Hepatocyte (in vitro differentiated cells): ENCODE measurements at places on chromosomes 1 and 21. TPM values are rescaled to one million over a fixed set of nuclear protein-coding genes. Genes with fewer than 3 reads are reported as not detected.
A peak's percentile ranks its signal among the peaks of the same experiment; 100 is the strongest.

The CD48 gene
- 0.30 and 0.68 TPM in 2 replicates for total RNA-seq

The OR2T29 gene
- total RNA-seq: not detected in 2 replicates

The ADORA1 gene
- 2.3 and 2.4 TPM in 2 replicates for total RNA-seq

The MRAP gene
- total RNA-seq: 0.24 and 0.33 TPM in 2 replicates

The GPR153 gene
- 6.9 and 9.1 TPM in 2 replicates for total RNA-seq

The WDR64 gene
- 0.07 TPM in 1 of 2 replicates, not detected in the other for total RNA-seq

The TNFRSF9 gene
- total RNA-seq: 0.20 and 1.2 TPM in 2 replicates

The CLEC20A gene
- not detected in 2 replicates for total RNA-seq

The RGS18 gene
- total RNA-seq: 0.13 TPM in 1 of 2 replicates, not detected in the other

The REN gene
- total RNA-seq: 15.4 and 16.2 TPM in 2 replicates

- no peaks in the 10 kb centered on the region for H3K36me3 ChIP-seq
- peaks cover 47% of the 10 kb centered on the region for H3K4me1 ChIP-seq
- H3K27me3 ChIP-seq: peaks cover 34% of the 10 kb centered on the region
- no peak for DNase-seq
Observed at GRCh38 chr1:41383094-41383852, 22.0 kb downstream of the FOXO6 start.

DNA sequence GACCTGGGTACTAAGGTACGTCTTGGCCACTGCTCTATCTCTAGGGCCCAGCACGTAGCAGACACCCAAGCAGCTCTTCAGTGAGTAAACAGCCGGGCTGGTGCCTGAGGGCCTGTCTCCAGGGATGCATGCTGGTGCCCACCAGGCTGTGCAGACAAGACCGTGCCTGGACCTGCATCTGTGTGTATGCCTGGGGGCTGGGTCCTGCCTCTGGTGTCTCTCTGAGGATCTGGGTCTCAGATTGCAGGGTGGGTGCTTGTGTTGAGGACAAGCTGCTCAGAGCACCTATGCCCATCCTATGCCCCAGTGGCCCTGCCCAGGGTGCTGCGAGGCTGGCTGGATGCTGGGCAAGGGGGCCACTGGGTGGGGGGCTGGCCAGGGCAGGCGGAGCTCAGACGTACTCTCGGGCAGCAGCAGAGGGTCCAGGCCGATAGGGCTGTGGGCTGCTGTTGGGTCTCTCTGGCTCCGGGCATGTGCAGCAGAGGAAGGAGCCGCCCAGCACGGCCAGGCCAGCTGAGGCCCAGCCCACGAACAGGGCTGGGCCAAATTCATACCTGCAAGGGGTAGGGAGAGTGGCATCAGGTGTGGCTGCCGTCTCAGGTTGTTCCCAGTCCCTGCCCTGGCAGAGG is 4.4 kb downstream of the CLDN19 start:
- no peaks in the 10 kb centered on the region for H3K36me3 ChIP-seq
- no peaks in the 10 kb centered on the region for H3K27me3 ChIP-seq
- no peak overlapping the region for H3K4me3 ChIP-seq
- peaks cover 29% of the 10 kb centered on the region for H3K4me1 ChIP-seq
- H3K27ac ChIP-seq: no peak overlapping the region

- H3K36me3 ChIP-seq: no peaks in the 10 kb centered on the region
- H3K4me3 ChIP-seq: no peak overlapping the region
- no peaks in the 10 kb centered on the region for H3K27me3 ChIP-seq
- peak overlapping the region; percentile 57 for H3K27ac ChIP-seq
- DNase-seq: no peak
- peaks cover 37% of the 10 kb centered on the region for H3K4me1 ChIP-seq
Observed at GRCh38 chr1:94739521-94740061, 80.6 kb upstream of the SLC44A3 start.

DNA sequence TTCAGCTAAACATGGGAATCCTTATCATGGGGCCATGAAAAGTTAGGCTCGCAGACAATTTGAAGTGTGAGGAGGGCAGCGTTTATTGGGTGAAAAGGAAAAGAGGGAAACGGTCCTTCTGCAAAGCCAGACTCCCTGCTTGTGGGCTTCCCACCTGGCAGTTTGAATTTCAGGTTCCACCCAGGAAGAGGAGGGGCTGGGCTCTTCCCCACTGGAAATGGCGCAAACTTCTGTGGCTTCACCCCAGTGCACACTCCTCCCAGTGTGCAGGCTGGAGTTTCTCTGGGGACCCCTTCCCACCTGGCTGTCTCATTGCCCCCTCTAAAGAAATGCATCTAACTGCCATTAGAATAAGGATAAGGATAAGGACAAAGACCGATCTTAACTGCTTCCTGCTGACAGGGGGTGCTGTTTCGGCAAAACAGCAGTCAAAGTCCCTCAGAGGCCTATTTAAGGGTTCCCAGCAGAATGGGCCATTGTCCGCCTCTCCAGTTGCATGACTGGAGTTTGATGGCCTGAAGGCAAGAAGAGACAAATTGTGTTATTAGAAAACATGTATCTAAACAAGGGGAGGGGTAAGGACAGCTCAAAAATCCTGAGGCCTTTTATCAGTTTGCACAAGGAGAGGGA is 20.4 kb downstream of the AIM2 start:
- H3K27ac ChIP-seq: no peak overlapping the region
- H3K4me3 ChIP-seq: no peak overlapping the region
- no peaks in the 10 kb centered on the region for H3K4me1 ChIP-seq
- H3K27me3 ChIP-seq: no peaks in the 10 kb centered on the region
- no peak for DNase-seq

GRCh38 chr1:214205053-214205452 is 75.9 kb upstream of the SMYD2 start:
- H3K4me3 ChIP-seq: no peak overlapping the region
- H3K4me1 ChIP-seq: no peaks in the 10 kb centered on the region
- H3K27me3 ChIP-seq: peaks cover 6% of the 10 kb centered on the region
- no peaks in the 10 kb centered on the region for H3K36me3 ChIP-seq

GRCh38 chr21:46268371-46268770 is 17.0 kb downstream of the MCM3AP start:
- H3K4me1 ChIP-seq: no peaks in the 10 kb centered on the region
- no peak overlapping the region for H3K27ac ChIP-seq
- H3K27me3 ChIP-seq: no peaks in the 10 kb centered on the region

GRCh38 chr1:42849944-42850343 is 3.5 kb downstream of the ZNF691 start:
- H3K27ac ChIP-seq: no peak overlapping the region

DNA sequence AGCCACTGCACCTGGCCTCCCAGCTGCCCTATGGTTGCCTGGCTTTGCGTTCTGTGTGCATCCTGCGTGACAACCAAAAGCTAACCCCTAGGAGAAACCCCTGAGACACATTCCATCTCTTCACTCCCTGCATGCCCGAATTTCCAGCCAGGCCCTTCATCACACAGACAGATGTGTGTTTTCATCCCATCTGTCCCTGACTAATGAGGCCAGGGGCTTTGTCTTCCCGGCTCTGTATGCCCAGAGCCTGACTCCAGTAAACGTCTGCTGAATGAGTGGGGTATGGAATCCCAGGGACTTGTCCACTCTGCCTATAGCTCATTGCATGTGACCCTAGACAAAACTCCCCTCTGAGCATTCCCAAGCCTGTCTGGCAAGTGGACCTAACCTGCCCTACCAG is 9.6 kb downstream of the ESPN start:
- H3K4me1 ChIP-seq: no peaks in the 10 kb centered on the region
- peaks cover 4% of the 10 kb centered on the region for H3K27me3 ChIP-seq
- no peaks in the 10 kb centered on the region for H3K36me3 ChIP-seq
- H3K27ac ChIP-seq: no peak overlapping the region

DNA sequence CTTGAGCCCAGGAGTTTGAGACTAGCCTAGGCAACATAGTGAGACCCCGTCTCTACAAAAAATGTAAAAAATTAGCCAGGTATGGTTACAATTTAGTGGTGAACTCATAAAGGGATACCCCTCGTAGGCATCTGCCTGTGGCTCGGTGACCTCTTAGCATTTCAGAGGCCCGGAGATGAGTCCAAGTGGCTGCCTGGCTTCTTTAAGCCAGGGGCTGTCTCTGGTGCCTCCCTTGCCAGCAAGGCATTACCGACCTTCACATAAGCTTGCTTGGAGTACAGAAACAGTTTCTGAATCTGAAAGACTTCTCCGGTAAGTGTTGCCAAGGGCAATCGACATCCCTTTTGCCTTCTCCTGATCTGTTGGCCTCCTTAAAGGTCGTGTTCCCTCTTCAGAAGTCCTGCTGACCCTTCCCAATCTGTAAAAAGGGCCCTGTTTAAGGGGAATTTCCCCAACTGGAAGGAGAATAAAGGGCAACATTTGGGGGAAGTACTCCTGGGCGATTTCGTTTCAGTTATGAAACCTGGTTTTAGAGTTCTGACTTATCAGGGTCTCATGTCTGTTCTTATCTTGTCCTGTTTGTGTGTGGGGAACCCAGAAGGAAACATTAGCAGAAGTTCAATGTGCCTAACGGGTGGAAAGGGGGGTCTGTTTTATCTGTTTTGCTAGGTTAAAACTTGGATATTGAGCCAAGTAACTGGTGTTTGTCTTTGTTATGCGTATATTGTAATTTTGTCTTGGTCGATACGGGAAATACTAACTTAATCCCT is 32.9 kb downstream of the KIFAP3 start:
- H3K27me3 ChIP-seq: no peaks in the 10 kb centered on the region
- no peaks in the 10 kb centered on the region for H3K4me1 ChIP-seq
- H3K36me3 ChIP-seq: no peaks in the 10 kb centered on the region
- H3K4me3 ChIP-seq: no peak overlapping the region

DNA sequence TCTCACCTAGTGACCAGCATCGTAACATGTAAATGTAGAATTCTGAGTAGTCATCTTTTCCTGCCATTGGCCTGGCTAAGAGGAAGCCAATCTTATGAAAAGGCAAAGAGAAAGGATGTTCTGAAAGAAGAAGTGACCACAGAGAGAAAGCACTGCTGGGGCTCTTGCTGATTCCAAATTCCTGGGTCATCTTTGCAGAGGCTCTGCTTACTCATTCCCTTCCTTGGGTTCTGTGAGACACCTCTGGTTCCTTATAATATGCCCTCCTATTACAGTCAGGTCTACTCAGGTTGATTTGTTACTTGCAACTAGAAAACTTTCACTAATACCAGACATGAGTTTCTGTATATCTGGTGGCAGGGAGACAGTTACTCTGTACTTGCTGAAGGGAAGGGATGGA is 198.8 kb upstream of the C8B start:
- H3K4me3 ChIP-seq: no peak overlapping the region
- H3K4me1 ChIP-seq: peaks cover 2% of the 10 kb centered on the region
- DNase-seq: no peak
- no peak overlapping the region for H3K27ac ChIP-seq
- no peaks in the 10 kb centered on the region for H3K36me3 ChIP-seq

- H3K4me3 ChIP-seq: no peak overlapping the region
- H3K27ac ChIP-seq: no peak overlapping the region
- H3K27me3 ChIP-seq: no peaks in the 10 kb centered on the region
- H3K36me3 ChIP-seq: no peaks in the 10 kb centered on the region
Observed at GRCh38 chr1:235416662-235417049, 49.4 kb downstream of the TBCE start.

DNA sequence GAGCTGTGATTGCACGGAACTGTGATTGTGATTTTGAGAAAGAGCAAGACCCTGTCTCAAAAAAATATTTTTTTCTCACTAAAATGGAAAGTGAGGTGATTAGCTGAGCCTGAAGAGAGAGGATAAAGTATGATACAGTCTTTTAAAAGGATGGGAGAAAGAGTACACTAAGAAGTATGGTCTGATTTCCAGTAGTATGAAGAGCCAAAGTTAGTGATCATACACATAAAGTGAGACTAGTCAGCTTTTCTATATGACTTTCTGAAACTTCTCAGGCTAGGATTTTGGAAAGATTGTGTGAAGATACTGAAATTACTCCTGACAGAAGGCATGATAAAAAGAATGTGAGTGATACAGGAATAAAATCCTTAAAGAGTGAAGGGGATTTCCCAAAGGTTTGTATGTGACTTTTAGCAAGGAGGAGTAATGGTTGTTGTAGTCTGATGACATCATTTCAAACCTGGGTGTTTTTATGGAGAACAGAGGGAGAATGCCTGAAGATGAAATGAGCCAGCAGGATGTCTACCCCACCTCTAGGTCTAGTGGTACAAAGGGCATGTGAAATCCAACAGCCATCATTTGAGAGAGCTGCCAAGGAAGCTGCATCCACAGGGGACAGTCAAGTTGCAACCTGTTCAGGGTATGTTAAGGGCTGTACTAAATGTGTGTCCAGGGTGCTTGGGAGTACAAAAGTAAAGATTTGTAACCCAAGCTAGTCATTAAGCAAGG is 157.7 kb downstream of the PIK3R3 start:
- no peaks in the 10 kb centered on the region for H3K27me3 ChIP-seq
- no peaks in the 10 kb centered on the region for H3K36me3 ChIP-seq
- DNase-seq: peak; percentile 39
- peaks cover 5% of the 10 kb centered on the region for H3K4me1 ChIP-seq
- peak overlapping the region; percentile 85 for H3K27ac ChIP-seq
- H3K4me3 ChIP-seq: no peak overlapping the region

DNA sequence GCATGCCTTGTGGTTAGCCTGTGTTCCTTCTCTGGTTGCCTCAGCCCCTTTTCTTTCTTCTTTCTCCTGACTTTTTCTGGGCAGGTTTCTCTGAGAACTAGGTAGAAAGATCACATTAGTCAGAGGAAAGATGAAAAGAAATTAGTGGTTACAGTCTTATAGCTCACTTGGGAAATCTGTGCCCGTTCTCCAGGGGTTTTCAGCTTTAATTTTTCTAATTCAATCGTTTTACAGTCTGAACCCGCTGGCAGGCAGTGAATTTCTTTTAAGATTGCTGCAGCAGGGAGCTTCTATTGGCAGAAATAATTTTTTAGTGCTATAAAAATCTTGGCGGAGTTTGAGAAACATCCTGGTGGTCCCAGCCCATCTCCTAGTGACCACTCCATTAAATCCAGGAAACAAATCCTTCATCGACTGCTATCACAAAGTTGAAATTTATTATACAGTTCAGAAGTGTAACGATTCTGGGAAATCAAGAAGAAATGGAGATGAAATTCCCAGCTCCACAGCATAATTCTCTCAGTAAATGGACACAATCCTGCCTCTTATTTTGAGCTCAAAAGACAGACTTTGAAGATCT is 113.1 kb downstream of the PCP4 start:
- no peak overlapping the region for H3K4me3 ChIP-seq
- no peaks in the 10 kb centered on the region for H3K4me1 ChIP-seq
- H3K27ac ChIP-seq: no peak overlapping the region
- H3K36me3 ChIP-seq: no peaks in the 10 kb centered on the region
- no peak for DNase-seq

DNA sequence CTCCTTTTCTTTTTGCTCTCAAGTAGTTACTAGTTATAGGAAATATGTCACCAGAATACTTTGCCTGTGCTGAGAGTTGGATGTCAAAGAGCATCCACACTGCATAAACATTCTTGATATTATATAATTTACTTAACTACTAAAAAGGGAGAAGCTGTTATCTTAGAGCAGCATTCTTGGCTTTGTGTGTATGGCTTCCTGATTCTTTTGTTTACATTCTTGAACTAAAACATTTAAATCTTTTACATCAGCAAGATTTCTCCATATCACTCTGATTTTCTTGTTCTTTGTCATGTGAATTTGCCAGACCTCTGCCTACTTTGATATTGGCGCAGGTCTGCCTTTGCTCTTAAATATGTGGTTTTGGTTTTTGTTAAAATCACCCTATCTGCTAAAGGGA is 48.8 kb downstream of the SUCO start:
- H3K4me3 ChIP-seq: no peak overlapping the region
- peak overlapping the region; percentile 35 for H3K27ac ChIP-seq
- DNase-seq: no peak
- H3K36me3 ChIP-seq: no peaks in the 10 kb centered on the region

- DNase-seq: no peak
- H3K4me1 ChIP-seq: no peaks in the 10 kb centered on the region
- no peaks in the 10 kb centered on the region for H3K27me3 ChIP-seq
- H3K4me3 ChIP-seq: no peak overlapping the region
- no peaks in the 10 kb centered on the region for H3K36me3 ChIP-seq
Observed at GRCh38 chr1:209231476-209232156, 351.9 kb upstream of the CAMK1G start.

- H3K27ac ChIP-seq: peak overlapping the region; percentile 90
- peaks cover 60% of the 10 kb centered on the region for H3K4me1 ChIP-seq
- no peaks in the 10 kb centered on the region for H3K27me3 ChIP-seq
- peak; percentile 68 for DNase-seq
Observed at GRCh38 chr21:34795548-34796180, 126.9 kb downstream of the CLIC6 start.
